ENCODE measurements at places on chromosomes 4 and X.
A peak's percentile ranks its signal among the peaks of the same experiment; 100 is the strongest.

DNA sequence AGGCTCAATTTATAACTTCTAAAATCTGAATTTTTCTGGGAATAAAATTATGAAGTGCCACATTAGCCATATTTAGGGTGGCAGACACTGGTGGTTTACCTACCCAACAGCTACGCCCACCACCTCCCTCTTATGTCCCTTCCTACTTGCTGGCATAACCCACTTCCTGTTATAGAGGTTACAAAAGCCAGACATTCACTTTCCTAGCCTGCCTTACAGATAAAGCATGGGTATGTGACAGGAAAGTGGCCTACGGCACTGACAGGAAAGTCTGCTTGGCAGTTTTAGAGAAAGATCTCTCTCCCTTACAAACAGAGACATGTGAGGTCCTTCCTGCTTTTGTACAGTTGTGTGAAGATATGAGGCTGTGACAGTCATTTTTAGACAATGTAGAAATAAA, 12.4 kb downstream of the DDX53 start:
- DNase-seq = no peak

- DNase-seq = peak; percentile 83
Measured at GRCh38 chrX:47556045-47556623, 4.9 kb upstream of the ARAF start.

- no peak for DNase-seq
Measured at GRCh38 chr4:152635851-152636250, 43.9 kb downstream of the TMEM154 start.

GRCh38 chr4:108139089-108139488, 29.6 kb downstream of the LEF1 start:
- no peak for DNase-seq

DNA sequence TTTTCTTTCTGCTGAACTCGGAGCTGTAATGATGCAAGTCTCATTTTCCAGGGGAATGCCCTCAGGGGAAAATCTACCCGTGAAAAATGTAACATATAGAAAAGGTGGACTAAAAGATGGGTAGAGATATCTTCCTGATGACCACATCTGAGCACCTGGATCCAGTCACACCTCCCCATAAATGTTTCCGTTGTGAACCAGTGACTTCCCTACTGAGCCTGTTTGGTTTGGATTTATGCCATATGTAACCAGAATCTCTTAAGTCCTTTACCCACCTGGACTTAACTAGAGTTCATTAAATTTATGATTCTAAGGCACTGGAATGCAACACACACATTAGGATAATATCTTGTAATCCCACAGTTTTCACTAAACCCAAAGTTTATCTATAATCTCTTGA, 171.1 kb downstream of the ZNF330 start:
- no peak for DNase-seq

DNA sequence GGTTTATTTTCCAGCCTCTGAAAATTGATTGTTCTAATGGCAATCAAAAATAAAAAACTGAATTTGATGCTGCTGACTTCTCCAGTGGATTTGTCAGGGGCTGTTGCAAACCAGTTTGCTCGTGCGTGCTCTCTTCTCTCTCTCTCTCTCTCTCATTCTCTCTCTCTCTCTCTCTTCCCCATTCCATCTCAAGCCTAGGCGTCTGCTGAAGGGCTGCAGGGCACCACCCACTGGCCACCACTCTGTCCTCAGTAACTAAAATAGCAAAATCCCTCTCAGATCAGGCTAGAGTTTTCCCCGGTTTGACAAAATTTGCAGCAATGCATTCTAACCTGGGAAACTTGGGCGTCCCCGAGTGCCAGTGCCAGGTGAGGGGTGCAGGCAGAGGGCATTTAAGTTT, 19.4 kb downstream of the NKX6-1 start:
- DNase-seq = no peak

- DNase-seq = no peak
Measured at GRCh38 chr4:76964769-76965168, 15.2 kb downstream of the SEPTIN11 start.

DNA sequence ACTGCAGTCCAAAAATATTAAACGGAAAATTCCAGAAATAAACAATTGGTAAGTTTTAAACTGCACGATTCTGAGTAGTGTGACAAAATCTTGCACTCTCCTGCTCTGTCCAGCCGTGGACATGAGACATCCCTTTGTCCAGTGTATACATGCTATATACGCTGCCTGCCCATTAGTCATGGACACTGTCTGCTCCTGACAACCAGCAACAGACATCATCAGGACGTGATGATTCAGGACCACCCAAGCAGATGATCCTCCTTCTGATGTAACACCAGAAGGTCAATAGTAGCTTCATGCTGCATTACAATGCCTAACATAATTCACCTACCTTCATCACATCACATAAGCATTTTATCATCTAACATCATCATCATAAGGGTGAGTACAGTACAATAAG, 36.3 kb downstream of the ATRX start:
- DNase-seq = no peak

- no peak for DNase-seq
Measured at GRCh38 chr4:10765386-10765785, 80.8 kb upstream of the CLNK start.

GRCh38 chrX:149372866-149373265, 132.2 kb downstream of the IDS start:
- no peak for DNase-seq

DNA sequence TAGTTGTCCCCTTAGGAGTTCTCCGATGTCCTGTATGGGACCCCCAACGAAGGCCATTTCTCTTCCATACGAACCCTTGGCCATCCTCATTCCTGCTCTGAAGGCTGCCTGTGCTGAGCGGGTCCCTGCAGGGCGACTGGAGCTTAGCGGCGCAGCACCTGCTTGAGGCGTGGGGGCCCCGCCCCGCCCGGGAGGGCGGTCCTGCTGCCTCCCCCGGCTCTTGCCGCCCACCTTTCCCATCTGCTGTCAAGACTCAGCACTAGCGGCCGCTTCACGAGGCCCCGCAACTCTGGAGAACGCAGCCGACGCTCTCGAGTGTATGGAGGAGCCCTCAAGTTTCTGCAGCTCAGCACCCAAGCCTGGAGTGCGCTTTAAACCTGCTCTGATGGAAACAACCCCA, 197.7 kb downstream of the TRIML1 start:
- no peak for DNase-seq

DNA sequence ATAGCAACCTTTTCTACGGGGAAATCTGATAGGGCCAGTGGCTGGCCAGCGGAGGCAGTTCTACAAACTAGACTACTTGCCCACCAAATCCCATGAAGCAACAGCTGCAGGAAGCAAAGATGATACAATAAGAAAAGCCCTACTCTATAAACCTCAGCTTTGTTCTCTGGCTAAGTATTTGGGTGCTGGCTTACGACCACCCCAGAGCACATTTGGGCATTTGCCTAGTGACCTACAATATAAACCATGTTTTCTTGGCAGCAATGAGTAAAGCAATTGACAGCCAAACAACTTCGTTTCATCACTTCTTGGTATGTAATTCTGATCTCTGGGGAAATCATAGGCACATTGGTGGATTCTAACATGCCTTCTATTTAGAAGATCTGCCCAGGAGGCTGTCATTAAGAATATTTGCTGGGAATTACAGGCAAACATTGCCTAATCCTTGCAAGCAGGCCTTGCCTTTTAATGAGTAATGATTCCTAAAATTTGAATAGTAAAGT, 7.5 kb upstream of the LHFPL1 start:
- DNase-seq = peak; percentile 18

GRCh38 chrX:45447331-45447730, 246.7 kb upstream of the DIPK2B start:
- no peak for DNase-seq

DNA sequence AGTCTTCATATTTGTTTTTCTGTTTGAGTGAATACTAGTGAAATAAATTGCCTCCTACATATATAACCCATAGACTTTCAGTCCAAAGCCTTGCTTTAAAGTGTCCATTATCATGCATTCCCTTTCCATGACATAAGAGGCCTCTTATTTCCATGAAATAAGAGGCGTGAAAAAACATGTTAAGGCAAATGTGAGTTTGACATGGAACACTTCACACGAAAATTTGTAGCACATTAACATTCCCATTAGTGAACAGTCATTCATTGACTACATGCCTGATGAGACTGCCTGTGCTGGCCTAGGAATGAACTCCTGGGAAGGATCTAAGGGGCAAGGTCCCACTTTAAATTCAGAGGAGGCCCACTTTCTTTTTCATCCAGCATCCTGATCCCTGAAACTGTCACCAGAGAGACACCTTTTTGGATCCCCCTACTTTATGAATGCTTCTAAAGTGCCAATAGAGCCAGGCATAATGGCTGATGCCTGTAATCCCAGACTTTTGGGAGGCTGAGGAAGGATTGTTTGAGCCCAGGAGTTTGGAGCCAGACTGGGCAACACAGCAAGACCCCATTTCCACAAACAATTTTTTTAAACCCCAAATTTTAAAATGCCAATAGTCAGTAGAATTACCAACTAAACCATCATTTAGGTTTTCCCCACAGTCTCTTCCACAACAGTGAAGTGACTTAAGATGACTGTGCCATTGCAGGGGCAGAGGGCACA, 6.7 kb downstream of the RTL8B start:
- DNase-seq = no peak

GRCh38 chr4:185730387-185730786, 81.6 kb downstream of the SORBS2 start:
- no peak for DNase-seq

GRCh38 chr4:105433421-105433820, 40.4 kb downstream of the PPA2 start:
- no peak for DNase-seq

- peak; percentile 77 for DNase-seq
Measured at GRCh38 chr4:2042204-2042946, 16.8 kb upstream of the NAT8L start.

DNA sequence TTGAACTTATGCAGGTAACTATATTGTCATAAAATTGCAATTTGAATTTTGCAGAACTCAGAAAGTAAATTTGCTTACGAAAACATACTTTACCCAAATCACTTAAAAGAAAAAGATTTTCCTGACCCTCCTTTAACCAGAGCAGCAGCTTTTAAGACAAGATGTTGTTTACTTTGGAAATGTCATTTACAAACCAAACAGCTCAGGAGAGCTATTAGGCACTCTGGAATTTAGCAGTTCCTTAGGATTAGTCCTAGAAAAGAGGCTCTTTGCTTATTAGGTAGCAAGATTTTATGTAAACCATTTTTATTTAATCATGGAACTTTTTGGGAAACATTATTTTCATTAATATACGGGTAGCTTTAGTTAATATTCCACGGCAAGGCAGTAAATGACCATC, 765.7 kb upstream of the POU3F4 start:
- no peak for DNase-seq

GRCh38 chr4:677431-678293, 3.3 kb downstream of the MYL5 start:
- no peak for DNase-seq

DNA sequence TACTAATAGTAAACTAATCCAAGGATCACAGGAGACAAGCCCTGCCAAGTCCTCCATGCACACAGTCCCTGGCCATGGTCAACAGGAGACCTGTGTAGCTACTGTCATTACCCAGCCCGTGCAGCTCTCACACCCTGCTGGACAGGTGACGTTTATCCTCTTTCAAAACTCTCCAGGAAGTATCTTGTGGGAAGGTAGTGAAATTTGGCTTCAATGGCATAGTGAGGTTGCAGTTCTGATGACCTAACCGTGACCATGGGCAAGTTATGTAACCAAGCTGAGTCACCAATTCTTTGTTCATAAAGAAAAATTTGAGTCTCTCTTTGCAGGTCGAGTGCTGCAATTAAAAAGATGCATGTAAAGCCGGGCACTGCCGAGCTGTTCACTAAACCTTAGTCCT, 11.3 kb upstream of the SLC2A9 start:
- no peak for DNase-seq

DNA sequence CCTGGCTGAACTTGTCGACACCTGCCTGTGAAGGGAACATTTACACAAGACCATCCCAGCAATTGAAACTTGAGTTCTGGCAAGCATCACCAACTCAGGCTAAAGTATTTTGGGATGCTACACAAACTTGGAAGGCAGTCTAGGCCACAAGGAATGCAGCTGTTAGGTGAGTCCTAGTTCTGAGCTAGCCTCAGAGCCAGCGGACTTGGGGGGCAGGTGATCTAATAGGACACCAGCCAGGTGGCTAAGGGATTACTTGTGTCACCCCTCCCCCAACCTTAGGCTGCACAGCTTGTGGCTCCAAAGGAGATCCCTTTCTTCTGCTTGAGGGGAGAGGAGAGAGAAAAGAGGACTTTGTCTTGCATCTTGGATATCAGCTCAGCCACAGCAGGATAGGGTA, 62.3 kb upstream of the DKK2 start:
- DNase-seq = no peak

DNA sequence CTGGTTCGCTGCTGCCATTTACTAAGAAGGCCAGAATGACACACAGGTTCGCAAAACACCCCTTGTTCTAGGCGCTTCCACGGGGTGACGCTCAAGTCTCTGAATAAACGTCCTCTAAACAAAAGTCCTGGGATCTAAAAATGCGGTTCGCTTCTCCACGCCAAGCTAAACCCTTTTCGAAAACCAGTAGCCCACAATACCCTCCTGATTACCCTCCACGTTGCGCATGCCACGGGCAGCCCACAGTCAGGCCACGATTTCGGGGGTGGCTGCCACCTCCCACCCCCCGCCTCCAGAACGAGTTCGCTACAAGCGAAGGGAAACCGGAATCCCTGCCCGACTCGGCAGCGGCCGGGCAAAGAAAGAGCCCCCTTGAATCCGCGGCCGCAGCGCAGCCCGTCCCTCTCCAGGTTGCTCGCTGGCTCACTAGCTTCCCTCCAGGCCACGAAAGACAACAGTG, 423 bp downstream of the RPL39 start:
- peak; percentile 10 for DNase-seq

GRCh38 chr4:25951390-25951952, 37.5 kb downstream of the SMIM20 start:
- DNase-seq = no peak

DNA sequence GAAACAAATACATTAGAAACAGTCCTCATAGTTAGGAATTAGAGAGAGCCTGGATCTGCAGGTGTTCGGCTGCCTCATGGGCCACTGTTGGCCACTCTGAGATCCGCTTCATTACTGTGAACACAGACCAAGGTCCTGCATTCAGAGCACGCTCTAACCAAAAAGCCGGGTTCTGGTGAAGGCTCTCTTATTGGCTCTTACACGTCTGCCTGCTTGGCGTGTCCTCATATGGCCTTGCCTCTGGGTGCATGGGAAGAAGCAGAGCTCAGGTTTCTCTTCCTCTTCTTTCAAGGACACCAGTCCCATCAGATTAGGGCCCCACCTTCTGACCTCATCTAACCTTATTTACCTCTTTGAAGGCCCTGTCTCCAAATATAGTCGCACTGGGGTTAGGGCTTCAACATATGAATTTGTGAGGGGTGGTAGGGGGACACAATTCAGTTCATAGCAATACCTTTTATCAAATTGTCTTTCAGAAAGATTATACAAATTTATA, 37.1 kb upstream of the ELF2 start:
- no peak for DNase-seq

- no peak for DNase-seq
Measured at GRCh38 chr4:184856277-184856609, 30.5 kb upstream of the ACSL1 start.

- DNase-seq = peak; percentile 33
Measured at GRCh38 chr4:159016593-159017024, 86.3 kb upstream of the RAPGEF2 start.

All from AG08396 (cell line).